ENCODE measurements at places on chromosomes 16 and 17.
A peak's percentile ranks its signal among the peaks of the same experiment; 100 is the strongest.

DNA sequence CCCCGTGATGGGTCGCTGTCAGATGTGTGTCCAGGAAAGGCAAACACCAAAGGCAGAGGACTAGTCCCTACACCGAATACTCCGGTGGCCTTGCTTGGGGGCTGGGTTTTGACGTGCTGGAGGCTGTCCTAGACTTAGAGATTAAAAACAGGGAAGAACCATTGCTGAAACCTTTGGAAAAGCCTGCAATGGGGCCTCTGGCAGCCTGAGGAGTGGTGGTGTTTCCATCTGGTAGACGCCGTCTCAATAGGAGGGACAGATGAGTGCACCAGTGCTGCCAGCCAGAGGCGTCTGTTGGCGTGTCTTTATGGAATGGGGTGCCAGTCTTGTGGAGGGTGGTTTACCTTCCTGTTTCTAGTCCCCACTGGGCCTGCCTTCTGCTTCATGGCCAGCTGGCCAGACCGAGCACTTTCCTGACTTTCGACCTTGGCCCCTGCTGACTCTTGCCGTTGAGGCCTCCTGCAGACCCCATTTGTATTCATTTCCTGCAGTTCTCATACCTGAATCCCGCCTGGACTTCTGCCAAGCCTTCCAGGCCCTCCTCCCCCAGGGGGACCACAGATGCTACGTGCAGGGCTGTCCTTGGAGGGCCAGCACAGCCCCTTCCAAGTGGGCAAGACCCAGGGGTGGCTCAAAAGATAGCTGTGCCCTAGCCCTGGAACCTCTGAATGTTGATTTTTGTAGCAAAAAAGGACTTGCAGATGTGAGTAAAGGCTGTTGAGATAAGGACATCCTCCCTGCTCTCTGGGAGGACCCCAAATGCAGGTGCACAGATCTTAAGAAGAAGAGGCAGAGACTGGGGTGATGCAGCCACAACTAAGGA lies 1.9 kb upstream of the DNASE1 start:
- no peak for DNase-seq

- DNase-seq = no peak
Measured at GRCh38 chr17:77126519-77126918, 14.2 kb upstream of the SEC14L1 start.

- no peak for DNase-seq
Measured at GRCh38 chr17:29870836-29871465, 59.1 kb downstream of the SSH2 start.

- no peak for DNase-seq
Measured at GRCh38 chr16:17245776-17246175, 225.0 kb downstream of the XYLT1 start.

- DNase-seq = peak; percentile 60
Measured at GRCh38 chr17:8701754-8702153, 42.9 kb downstream of the CCDC42 start.

DNA sequence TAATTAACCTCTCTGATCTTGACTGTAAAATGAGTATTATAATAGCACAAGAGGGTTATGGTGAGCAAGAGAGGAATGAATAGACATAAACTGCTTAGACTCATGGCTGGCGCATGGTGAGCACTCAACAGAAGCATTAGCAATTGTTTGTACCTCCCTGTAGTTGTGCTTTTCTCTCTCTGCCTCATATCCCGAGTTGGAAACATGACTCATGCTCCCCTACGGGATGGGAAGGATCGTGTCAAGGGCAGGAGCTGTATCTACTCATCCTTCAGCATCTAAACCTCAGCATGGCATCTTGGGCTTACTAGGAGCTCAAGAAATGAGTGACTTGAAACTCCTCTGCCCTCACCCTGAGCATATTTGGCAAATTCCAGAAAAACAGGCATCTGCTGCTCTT lies 299.6 kb downstream of the MAP2K4 start:
- no peak for DNase-seq

- DNase-seq = no peak
Measured at GRCh38 chr17:47305302-47305923, 18.3 kb upstream of the EFCAB13 start.

- DNase-seq = no peak
Measured at GRCh38 chr17:82004517-82005455, 17.9 kb downstream of the CENPX start.

GRCh38 chr17:59342681-59343131 lies 11.3 kb downstream of the YPEL2 start:
- DNase-seq = no peak

GRCh38 chr16:20107083-20107482 lies 33.4 kb upstream of the GPR139 start:
- DNase-seq = no peak

GRCh38 chr16:72854267-72854959 lies 193.5 kb downstream of the ZFHX3 start:
- DNase-seq = no peak

DNA sequence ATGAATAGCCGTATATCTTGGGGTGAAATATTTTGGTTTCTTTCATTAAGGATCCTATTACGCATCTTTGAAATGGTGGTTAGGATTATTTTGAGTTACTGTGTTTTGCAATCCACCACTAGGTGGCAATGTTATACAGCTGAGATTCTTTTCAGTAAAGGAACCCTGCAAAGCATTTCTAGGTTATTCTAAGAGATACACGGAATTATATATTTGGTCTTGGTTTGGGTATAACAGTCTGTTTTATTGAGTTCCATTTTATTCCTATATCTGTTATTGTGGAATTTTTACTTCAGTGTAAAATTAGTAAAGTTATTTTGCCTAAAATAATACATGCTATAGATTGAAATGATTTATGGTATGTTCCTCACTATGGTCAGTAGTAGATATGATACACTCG lies 62.9 kb upstream of the CPHXL start:
- DNase-seq = no peak

GRCh38 chr17:41895617-41896016 lies 23.1 kb downstream of the ACLY start:
- DNase-seq = no peak

DNA sequence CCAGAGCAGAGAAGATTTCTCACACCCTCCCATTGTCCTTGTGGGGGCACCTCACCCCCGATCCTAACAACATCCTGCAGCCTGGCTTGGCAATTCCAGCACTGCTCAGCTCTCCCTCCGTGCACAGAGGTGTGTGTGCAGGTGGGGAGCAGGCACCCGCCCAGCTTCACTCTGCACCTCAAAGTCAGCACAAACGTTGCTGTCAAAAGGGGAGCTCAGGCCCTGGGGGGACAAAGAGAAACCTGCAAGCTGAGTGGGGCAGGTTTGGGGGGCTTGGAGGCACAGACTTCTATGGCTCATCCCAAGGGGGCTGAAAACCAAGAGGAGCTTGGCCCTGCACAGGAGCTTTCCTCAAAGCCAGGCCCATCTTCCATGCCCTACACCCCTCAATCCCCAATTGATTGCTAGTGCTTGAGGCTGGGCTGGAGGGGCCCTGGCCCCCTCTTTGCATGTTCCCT lies 231.9 kb upstream of the TNRC6C start:
- DNase-seq = no peak

GRCh38 chr16:13269905-13270528 lies 368.6 kb downstream of the SHISA9 start:
- DNase-seq = no peak

GRCh38 chr17:20998571-20999043 lies 44.2 kb downstream of the USP22 start:
- DNase-seq = no peak

GRCh38 chr16:84088695-84089395 lies 27.9 kb downstream of the MBTPS1 start:
- no peak for DNase-seq

- no peak for DNase-seq
Measured at GRCh38 chr16:66569827-66570405, 3.7 kb downstream of the CMTM1 start.

DNA sequence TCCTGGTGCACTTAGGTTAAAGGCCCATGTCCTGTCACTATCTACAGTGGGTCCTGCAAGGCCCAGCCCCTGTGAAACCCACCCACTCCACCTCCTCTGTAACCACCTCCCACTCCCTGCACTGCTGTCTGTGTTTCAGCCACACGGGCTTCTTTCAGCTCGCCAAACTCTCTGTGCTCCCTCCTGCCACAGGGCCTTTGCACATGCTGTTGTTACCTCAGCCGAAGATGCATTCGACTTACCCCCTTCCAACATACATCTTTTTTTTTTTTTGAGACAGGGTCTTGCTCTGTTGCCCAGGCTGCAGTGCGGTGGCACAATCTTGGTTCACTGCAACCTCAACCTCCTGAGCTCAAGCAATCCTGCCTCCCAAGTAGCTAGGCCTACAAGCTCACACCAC lies 76.5 kb upstream of the RPL38 start:
- no peak for DNase-seq

GRCh38 chr16:81697616-81698309 lies 81.3 kb upstream of the PLCG2 start:
- no peak for DNase-seq

GRCh38 chr17:19021622-19022083 lies 17.1 kb upstream of the FAM83G start:
- DNase-seq = no peak

DNA sequence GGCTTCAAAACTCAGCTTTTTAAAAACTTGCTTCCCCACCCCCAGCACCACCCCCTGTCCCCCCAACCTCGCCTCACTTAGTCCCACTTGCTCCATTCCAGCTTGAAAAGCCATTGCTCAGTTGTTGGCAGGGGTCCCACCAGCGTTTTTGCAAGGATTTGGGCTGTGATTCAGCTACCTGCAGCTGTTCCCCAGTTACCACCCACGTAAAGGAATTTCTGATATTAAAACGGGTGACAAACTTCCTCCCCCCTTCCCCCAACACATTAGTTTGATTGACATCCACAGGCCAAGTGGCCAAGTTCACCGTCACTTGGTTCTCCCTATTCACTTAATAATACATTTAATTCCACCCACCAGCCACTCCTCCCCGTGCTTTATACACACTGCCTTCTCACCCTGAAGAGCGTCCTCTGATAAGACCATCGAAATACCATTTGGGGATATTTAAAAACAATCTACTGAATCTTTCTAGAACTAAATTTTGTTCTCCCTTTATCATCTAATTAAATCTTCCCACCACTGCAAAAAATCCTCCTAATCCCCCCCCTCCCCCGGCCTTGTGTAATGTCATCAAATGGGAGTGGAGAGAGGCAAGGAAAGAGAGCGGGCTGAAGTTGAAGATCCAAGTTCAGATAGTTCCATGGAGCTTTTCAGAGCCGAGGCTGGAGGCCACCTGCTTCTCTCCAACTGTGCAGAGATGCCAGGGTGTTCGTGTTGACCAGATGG lies 55.1 kb downstream of the SOX9 start:
- DNase-seq = no peak

DNA sequence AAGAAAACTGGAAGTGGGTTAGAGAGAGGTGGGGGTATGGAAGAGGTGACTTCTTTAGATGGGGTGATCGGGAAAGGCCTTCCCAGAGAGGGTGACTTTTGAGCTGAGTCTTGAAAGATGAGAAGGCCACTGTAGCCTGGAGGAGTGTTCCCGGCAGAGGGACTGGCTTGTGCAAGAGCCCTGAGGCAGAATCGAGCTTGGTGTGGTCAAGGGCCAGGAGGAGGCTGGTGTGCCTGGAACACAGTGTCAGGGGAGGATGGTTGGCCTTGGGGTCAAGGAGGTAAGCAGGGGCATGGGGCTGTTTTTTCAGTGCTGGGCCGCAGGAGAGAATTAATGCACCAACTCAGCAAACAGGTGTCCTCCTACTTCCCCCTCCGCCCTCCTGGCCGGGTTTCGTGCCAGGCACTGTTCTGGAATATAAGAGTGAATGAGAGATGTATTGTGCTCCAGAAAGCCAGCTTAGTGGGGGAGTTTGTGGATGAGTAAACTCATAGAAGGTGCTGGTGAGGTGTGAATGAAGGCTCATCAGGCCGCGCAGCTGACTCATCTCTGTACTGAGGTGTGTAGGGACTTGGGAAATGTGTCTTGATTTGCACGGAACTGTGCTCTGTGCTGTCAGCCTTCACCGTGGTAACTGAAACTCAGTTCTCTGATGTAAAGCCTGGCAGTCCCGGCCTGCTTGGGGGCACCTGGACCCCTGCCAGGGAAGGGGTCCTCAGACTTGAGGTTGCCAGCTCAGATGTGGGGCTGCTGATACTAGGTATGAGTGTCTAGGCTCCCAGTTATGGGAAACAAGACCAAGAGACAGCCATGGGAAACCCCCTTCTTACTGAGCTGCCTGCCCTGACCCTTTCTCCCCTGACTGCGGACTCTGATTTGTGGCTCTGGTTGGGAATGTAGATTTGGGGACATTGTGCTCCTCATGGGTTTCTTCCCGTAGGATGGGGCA lies 15.3 kb downstream of the KSR1 start:
- DNase-seq = no peak

DNA sequence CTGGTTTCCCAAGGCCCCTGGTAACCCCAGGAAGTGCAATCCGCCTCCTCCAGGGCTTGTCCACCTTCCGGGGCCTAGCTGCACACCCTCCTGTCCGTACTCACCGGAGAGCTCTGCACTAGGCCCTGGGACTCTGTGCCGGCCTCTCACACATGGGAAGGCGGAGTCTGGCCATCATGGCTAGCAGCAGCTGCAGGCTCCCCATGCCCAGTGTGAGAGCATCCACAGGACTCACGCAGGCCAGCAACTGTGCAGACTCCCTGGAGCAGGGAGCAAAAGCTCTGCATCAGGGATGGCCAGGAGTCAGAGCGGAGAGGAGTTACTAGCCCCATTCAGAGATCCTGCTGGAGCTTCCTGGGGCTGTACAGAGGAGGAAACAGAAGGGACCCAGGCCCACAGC lies 20.2 kb downstream of the FOXN1 start:
- DNase-seq = no peak

DNA sequence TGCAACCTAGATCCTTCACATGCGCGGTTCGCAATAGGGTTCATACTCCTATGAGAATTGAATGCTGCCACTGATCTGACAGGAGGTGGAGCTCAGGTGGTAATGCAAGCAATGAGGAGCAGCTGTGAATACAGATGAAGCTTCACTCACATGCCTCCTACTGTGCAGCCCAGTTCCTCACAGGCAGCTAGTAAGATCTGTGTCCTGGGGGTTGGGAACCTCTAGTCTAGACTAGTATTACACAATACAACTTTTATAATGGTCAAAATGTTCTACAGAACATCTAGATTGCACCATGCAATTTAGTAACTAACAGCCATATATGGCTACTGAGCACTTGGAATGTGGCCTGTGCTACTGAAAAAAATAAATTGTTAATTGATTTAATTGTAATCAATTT lies 26.7 kb downstream of the ABCA5 start:
- no peak for DNase-seq

DNA sequence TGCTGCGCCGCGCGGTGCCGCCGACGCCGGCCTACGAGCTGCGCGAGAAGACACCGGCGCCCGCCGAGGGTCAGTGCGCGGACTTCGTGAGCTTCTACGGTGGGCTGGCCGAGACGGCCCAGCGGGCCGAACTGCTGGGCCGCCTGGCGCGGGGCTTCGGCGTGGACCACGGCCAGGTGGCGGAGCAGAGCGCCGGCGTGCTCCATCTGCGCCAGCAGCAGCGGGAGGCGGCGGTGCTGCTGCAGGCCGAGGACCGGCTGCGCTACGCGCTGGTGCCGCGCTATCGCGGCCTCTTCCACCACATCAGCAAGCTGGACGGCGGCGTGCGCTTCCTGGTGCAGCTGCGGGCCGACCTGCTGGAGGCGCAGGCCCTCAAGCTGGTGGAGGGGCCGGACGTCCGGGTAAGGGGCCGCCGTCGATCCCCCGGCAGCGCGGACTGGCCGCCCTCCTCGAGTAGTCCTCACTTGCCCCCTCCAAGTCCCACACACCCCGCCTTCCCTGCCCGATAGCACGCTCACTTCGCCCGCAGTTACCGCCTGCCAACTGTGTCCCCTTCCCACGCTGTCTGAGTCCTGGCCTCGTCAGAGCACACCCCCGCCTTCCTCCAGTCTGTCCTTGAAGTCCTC lies 470 bp downstream of the MLYCD start:
- peak; percentile 66 for DNase-seq
